ENCODE measurements at places on chromosomes 1 and 21.
A peak's percentile ranks its signal among the peaks of the same experiment; 100 is the strongest.

DNA sequence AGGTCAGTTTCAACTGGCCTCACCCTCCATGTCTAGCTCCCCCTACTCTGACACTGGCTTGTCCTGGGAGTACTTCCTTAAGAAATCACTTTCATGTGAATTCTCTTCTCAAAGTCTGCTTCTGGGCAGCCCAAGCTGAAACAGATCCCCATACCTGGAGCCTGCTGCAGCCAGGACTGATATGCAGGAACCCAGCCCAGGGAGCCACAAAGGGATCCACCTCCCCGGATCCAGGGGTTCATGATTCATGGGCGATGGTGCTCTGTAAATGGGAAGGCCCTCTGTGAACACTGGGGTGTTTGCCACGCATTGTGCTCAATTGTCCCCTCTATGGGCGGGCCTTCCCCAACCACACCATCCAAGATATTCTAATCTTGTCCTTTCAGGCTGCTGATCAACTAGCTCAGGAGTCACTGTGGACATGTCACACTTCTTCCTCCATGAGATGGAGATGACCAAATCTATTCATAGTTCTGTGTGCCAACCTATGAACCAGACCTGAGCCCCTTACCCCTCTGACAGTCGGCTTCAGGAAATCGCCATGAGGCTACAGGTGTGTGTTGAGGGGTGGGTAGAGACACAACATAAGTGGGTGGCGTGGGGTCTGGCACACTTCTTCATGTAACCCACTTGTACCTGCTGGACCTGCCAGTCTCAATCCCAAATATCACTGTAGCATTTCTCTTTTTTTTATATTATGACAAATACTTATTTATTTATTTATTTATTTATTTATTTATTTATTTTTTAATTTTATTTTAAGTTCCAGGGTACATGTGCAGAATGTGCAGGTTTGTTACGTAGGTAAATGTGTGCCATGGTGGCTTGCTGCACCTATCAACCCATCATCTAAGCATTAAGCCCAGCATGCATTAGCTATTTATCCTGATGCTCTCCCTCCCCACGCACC lies 41.8 kb downstream of the RUNX3 start:
- no peak for DNase-seq

DNA sequence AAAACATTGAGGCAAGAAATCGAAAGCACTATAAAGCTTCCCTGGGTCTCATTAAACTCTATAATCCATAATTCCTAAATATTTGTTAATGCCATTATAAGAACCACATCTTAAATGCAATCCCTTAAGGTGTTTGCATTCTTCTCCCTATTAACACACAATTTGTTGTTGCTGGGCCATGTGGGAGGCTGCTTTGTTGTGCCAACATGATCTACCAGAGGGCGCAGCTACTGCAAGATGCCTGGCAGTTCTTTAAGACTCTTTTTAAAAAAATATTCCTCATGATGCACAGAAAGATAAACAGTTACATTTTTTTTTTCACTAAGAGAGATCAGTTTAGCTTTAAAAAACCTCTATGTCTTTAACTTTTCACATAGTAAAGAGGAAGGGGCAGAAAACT lies 39.0 kb upstream of the BCAS2 start:
- DNase-seq: no peak

- no peak for DNase-seq
Measured at GRCh38 chr1:205782627-205783432, 7.5 kb upstream of the RAB29 start.

GRCh38 chr1:218348628-218349071 lies 3.5 kb downstream of the TGFB2 start:
- DNase-seq: peak; percentile 52

All from astrocyte of the spinal cord (primary cell).